ENCODE measurements at places on chromosomes 1 and 21. TPM values are rescaled to one million over a fixed set of nuclear protein-coding genes. Genes with fewer than 3 reads are reported as not detected.
A peak's percentile ranks its signal among the peaks of the same experiment; 100 is the strongest.

DNA sequence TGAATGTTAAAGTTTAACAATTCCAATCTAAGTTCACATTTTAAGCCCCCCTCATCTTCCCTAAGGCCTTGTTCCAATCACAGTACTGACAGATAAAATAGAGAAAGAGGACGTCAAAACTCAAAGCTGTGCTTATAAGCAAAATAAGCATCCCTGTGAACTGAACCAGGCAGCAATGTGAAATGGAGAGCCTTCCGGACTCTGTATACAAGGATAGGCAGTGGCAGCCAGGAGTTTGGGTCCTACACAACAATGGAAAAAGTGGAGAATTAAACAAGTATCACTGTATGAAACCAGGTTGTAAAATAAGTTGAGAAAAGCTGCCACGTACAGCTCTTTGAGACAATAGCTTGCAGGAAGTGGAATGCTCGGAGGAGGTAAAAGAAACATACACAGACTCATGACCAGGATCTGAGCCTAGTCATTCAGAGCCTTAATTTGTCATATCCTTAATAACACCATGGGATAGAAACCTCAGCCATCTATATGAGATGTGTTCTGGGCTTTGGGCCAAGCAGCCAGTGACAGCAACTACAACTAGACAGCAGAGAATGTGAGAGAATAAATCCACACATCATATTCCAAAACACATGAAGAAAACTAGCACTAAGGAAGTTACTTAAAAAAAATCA lies 55.2 kb upstream of the PALMD start:
- DNase-seq = no peak

Gene MACO1
- 19.7 TPM for total RNA-seq

DNA sequence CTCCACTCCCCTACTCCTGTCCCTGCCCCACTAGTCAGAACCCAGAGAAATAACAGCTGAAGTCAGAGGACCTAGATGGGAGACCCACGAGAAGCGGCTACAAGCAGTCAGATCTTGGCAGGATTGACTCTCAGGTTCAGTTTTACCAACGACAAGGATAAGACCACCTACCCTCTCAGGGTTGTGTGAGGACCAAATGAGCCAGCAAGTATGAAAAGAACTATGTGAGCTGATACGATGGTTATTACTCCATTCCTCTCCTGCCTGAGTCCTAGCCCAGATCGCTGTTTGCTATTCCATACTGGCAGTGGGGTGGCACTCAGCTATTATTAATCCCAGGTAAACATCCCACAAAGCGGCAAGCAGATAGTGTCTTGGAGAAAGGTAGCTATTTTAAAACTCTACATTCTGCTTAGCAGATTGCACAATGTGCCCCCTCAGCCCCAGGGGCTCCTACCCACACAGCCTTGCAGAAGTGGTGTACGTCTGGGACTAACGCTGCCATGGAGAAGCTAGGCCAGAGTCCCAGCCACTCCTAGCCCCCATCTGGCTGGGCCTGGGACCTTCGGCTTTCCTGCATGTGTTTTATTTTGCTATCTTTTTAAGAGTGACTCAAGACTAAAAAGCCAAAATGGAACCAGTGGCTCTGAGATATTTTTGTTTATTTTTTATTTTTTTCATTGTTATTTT lies 58.9 kb downstream of the CD46 start:
- DNase-seq = no peak

GRCh38 chr1:199041173-199041914 lies 402.5 kb downstream of the PTPRC start:
- DNase-seq = no peak

Gene MED8
- total RNA-seq = 33.8 TPM

Gene TRIM67
- total RNA-seq = not detected

Gene IKBKE
- total RNA-seq = 52.9 TPM

Gene LDLRAD1
- total RNA-seq = not detected

GRCh38 chr1:81420760-81421159 lies 380.0 kb upstream of the ADGRL2 start:
- no peak for DNase-seq

Gene IL20
- not detected for total RNA-seq

Gene CELA2A
- not detected for total RNA-seq

Gene ZBTB8A
- 0.11 TPM for total RNA-seq

DNA sequence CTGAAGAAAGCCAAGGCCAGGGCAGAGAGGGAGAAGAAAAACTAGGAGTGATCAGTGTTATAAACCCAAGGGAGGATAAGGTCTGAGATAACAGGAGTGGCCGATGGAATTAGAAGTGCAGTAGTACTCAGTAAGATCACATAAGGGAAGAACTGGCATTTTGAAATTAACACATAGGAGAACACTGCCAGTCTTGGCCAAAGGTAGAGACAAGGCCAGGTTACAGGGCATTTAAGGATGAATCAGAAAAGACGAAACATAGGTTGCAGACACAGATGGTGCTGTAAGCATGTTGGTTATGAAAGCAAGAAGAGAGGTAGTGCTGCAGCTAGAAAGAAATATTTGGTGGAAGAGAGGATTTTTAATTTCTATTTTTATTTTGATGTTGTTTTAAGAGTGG lies 278.9 kb upstream of the SNX7 start:
- DNase-seq = no peak

Gene B3GALT6
- 22.1 TPM for total RNA-seq

GRCh38 chr1:181123173-181123572 lies 34.7 kb downstream of the IER5 start:
- DNase-seq = no peak

Gene HEYL
- not detected for total RNA-seq

Gene C1orf146
- total RNA-seq = not detected

DNA sequence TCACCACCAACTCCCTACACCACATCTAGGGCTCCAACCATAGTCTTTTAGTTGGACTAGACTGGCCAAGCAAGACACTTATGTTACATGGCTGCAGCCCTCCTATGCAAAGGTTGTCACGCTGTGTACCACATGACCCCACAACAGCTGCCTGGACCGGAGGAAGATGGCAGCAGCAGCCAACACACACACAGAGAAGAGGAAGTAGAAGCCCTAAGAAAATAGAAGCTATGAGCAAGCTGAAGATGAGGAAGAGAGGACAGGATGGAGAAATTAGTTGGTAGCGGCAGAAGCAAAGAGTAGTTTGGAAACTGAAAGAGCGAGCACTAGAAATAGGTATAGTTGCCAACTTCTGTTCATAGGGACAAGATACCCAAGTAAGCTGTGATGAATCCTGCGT lies 60.8 kb upstream of the RALGPS2 start:
- DNase-seq = peak; percentile 28

- no peak for DNase-seq
These were observed 39.7 kb upstream of the CHODL start for GRCh38 chr21:18204931-18205330.

Gene DIRAS3
- total RNA-seq = not detected

Data from activated B cell treated with CpG ODN at 0.5 μM for 24 hours (primary cell).